NCI-H2171 treated with DMSO at 0.1 percent for 48 hours (cell line): ENCODE measurements at places on chromosomes 2 and 18.
A peak's percentile ranks its signal among the peaks of the same experiment; 100 is the strongest.

DNA sequence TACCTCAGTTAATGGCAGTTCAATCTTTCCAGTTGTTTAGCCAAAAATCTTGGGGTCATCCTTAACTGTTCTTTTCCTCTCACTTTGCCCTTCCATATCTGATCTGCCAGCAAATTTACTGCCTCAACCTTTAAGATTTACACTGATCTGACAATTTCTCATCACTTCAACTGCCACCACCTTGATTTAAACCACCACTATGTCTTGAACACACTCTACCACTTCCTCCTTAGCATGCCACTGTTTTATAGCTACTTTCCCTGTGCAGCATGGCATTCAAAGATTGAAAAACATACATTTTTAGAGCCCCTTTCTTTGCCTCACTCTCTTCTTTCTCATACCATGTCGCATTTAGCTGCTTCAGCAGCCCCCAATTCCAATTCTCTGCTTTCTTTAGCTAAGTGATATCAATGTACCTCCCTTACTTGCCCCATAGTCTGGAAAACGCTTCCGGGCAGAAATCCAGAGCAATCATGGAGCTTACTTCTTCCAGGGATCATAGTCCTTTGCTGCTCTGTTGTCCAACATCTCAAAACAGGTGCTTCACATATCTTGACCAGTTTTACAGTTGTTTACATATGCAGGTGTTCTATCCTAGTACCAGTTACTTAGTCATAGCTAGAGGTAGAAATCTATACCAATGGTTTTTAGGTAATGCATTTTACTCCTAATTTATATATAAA, 10.9 kb downstream of the PGAP1 start:
- no peak for DNase-seq

GRCh38 chr2:85710687-85711577, 16.8 kb downstream of the GNLY start:
- no peak for DNase-seq

GRCh38 chr2:98084869-98085238, 2.1 kb upstream of the VWA3B start:
- DNase-seq, result no peak

DNA sequence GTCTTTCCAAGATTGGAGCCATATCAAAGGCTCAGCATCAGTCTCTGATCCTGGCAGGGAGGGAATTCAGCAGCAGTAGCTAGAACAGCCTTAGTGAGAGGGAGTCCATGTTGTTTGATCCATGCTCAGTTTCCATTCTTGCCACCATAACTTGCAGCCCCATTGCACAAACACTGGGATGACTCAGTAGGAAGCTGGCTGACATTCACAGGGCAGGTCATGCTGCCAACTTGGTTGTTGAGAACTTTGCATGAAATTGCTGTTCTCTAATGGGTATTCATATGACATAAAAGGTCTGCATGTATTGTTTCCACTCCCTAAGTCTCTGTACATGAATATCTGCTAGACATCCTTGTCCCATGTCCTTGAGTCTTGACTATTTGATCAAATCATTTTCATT, 29.9 kb upstream of the STAT4 start:
- no peak for DNase-seq

DNA sequence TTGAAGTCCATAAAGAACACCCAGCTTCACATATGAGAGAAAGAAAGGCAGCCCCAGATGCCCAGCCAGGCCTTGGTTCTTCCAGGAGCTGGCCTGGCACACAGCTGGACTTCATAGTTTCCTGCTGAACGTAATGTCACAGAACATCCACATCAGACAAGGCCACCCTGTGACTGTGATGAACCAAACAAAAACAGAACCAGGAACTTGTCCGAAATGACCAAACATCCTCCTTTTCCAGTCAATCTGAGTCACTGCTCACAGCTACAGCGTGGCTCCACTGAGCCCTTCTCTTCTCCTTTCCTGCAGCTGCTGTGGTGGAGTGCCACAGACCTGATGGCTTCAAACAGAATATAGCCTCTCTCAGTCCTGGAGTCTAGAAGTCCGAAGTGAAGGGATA, 45.4 kb upstream of the PAPOLG start:
- DNase-seq, result no peak

DNA sequence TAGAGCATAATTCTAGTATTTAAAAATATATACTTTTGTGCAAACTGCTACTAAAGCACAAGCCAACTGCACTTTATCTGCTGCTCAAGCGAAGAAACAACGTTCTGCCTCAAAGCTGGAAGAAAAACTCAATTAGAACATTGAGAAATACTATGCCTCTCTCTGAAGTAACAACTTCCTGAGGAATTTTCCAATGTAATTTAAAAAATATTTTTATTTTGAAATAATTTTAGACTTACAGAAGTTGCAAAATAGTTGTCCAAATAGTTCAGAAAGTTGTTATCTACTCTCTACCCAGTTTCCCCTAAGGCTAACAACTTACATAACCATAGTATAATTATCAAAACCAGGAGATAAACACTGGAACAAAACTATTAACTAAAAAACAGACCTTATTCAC, 12.3 kb upstream of the POLI start:
- DNase-seq, result no peak

- no peak for DNase-seq
These were observed 223.8 kb downstream of the ATAD2B start for GRCh38 chr2:23703037-23703582.

- DNase-seq, result peak; percentile 68
These were observed 124.8 kb downstream of the DTNB start for GRCh38 chr2:25548601-25549000.

- no peak for DNase-seq
These were observed 12.9 kb downstream of the WNT10A start for GRCh38 chr2:218893349-218894150.

GRCh38 chr2:68365087-68365486, at the start of gene PLEK:
Gene PLEK (plus strand): TSS chr2:68365282. CDS start chr2:68365352, 70 bp downstream.
- DNase-seq, result no peak

DNA sequence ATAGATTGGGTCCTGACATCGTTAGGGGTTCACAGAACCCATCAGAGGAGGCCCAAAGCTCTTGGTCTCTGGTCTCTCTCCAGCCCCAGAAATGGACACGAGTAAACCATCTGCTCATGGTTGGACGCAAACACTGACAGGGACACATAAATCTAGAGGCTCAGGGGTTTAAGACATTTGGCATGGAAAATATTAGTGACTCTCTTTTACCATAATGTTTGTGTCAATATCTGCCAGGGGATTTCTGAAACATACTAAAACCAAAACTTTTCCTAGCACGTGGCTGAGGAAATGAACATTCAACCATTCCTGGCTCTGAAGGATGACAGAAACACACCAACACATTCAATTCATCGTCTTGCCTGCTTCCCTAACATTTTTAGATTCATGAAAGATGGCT, 226.2 kb downstream of the SP3 start:
- DNase-seq, result no peak

DNA sequence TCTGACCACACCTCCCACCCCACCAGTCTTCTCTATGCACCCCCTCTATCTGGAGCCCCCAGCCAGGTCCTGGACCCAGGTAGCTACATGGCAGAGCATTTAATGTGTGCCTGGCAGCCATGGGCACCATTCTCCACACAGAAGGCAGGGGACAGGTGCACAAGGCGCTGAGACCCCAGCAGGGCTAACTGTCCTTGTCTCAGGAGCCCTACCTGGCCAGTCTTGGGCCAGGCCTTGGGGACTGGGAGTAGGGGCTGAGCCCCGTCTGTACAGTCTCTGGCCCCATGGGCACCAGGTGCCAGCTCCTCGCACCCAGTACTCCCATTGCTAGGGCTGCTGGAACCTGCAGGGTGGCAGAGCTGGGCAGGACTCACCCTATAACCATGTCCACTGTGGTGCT, 2.9 kb downstream of the GNLY start:
- no peak for DNase-seq

DNA sequence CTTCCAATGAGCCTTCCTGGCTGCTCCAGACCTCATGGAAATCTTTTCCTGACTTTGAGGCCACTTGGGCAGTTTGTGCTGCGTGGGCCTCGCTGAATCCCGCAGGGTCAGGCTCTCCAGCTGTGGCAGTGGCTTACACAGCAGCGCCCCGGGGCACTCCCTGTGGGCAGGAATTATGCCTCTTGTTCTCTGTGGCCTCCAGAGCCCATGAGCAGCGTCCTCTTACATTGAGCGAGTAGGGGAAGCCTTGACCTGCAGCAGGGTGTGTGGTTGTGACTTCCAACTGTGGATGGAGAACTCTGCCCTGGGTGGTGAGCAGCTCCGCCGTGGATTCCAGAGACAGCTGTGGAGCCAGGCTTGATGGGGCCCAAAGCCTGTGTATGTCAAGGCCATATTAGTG, 180.8 kb downstream of the GLI2 start:
- no peak for DNase-seq

DNA sequence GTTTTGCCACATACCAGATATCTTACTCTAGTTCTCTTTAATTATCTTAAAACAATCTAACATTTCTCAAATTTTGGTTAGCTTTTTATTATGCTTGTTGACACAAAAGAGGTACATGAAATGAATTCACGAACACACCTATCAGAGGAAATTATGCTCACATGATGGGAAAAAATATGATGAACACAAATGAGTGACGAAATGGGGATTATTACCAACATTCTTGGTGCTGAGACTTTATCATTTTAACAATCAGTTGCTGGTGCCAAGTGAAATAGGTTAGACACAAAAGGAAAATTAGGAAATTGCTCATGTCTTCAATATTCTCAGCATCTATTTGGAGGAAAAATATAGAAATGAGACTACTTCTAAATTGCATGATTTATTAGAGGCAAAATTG, 944.7 kb upstream of the NRXN1 start:
- no peak for DNase-seq

- no peak for DNase-seq
These were observed 40.7 kb upstream of the TMEM131 start for GRCh38 chr2:98036349-98037000.

DNA sequence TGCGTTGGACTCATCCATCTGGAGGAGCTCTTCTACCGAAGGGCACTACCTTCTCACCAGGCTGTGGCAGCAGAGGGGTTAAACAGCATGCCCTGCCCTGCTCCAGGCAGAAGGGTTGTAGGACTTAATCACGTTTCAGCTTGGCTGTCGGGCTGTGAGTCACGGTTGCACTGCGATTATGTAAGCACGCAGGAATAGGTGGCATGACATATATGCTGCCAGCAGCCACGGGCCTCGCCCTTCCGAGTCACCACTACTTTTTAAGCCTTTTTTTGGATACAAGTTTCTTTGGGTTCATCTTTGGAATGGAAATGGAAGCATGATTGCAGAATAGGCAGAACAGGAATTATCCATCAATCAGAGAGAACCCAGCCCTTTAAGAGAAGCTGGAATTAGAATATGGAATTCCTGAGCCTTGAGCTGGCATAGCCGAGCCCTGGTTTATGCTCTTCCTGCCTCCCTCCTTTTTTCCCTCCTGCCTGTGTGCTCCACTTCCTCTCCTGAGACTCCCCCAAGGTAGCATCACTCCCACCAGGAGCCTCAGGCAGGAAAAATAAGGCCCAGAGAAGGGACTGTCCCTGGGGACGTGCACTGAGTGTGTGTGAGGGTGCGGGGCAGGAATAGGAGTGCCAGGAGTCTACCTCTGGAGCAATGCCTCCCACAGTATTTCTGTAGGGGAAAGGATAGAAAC, 86.8 kb downstream of the SEMA4F start:
- DNase-seq, result no peak

DNA sequence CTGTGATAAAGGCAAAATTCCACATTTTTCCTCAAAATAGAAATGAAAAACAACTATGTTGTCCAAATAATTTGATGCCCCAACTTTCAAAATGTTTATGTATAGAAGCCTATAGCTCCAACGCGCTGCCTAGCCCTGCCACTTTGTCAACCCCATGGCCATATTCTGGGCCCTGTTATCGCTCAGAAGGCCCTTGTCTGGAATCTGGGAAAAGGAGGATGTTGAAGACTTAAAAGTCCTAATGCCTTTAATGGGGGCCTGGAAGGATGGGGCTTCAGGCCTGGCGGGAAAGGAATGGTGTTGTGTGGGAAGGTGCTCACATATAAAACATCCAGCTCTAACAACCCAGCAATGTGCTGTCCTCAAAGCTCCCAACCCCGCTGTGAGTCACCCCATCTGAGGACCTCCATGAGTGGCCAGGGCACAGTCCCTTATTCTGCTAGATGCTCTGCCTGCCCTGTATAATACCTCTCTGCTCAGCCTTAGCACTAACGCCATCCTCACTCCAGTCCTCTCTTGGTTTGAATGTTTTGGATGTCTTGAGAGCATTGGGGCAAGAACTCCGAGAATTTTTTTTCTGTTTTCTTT, 86.0 kb downstream of the ACSL3 start:
- DNase-seq, result no peak

GRCh38 chr2:143528021-143528420, 398.8 kb downstream of the ARHGAP15 start:
- no peak for DNase-seq

- DNase-seq, result no peak
These were observed 4.2 kb downstream of the CLK1 start for GRCh38 chr2:200860092-200860795.

DNA sequence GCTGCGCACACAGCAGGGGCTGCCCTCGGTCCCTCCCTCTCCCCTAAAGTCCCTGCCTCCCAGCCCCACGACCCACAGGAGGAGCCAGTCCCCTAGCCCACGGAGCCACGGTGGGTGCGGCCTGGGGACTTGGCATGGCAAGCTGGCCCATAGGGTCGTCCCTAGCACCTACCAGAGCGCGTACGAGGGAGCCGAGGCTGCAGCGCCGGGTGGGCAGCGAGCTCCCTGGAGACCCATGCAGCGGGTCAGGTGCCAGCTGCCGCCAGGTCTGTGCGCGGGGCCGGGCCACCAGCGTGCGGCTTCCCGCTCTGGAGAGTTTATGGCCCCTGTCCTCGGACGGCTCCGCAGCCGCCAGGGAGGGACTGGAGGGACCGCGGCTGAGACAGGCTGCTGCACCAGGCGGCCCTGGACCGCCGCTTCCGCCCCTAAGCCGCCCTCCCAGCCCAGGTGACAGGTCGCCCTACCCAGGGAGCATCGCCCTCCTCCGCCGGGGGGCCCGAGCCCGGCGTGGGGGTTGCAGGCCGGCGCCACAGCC, 273.6 kb downstream of the CCDC74A start:
- DNase-seq, result no peak

GRCh38 chr2:207286106-207286505, 120.4 kb upstream of the KLF7 start:
- DNase-seq, result no peak

- DNase-seq, result no peak
These were observed 888 bp upstream of the TWSG1 start for GRCh38 chr18:9333441-9334328.

- no peak for DNase-seq
These were observed 46.5 kb downstream of the MBP start for GRCh38 chr18:77086034-77086433.
